ENCODE measurements at places on chromosomes 6 and 20.

DNA sequence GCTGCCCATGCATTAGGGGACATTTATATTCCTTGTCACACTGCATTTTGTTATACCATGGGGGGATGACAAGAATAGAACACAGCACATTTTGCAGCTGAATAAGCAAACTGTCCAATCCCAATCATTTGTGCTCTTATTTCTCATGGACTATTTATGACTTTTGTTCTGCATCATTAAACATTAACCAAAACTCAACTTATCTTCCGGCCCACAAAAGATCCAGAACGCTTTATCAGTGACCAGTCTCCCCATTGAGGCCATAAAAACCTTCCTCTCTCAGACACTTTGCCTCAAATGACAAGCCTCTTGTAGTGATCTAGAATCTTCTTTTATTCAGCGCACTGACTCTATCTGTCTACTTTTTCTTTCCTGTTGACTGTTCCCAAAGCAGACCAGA, 28.4 kb upstream of the FOXQ1 start:
- DNase-seq, result no peak

GRCh38 chr6:15751721-15752350, 89.0 kb upstream of the DTNBP1 start:
- no peak for DNase-seq

DNA sequence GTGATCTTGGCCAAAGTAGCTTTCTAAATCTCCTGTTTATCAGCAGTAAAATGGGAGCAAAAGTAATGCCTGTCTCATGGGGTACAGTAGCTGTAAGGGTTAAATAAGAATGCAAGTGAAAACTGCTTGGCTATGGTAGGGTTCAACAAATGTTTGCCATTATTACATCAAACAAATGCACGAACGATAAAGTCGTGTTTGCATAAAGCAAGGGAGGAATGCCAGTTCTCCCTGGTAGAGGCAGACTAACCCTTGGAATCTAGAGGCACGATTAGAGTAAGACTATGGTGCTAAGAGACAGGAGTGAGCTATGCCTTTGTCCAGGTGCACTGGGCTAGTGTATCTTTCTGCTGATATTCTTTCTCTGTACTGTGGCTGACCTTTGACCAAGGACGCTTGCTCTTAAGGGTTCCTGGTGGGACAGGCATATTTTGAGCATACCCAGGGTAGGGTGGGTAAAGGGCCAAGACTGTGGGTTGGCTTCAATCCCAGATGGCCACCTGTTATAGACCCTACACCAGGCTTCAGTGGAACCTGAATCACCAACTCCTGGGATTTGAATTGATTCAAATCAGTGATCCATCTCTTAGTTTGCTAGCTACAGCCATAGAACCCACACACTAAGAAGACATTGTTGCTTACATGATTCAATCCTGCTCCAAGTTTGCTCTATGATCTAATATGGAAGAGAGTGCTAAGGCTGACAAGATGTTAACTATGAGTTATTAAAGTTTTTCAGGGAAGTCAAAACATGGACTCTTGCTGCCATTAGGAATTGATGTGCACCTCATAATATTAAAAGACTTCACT, 139.9 kb downstream of the CCDC170 start:
- DNase-seq, result no peak

GRCh38 chr6:156779206-156780094, 2.3 kb downstream of the ARID1B start:
- peak; percentile 74 for DNase-seq

GRCh38 chr20:32505723-32506473, 79.2 kb downstream of the NOL4L start:
- peak; percentile 6 for DNase-seq

- no peak for DNase-seq
These were observed 15.1 kb downstream of the SOX4 start for GRCh38 chr6:21608601-21609000.

GRCh38 chr6:31826793-31827285, 699 bp upstream of the HSPA1B start:
- peak; percentile 90 for DNase-seq

GRCh38 chr20:13061381-13061780, 52.6 kb downstream of the SPTLC3 start:
- no peak for DNase-seq

DNA sequence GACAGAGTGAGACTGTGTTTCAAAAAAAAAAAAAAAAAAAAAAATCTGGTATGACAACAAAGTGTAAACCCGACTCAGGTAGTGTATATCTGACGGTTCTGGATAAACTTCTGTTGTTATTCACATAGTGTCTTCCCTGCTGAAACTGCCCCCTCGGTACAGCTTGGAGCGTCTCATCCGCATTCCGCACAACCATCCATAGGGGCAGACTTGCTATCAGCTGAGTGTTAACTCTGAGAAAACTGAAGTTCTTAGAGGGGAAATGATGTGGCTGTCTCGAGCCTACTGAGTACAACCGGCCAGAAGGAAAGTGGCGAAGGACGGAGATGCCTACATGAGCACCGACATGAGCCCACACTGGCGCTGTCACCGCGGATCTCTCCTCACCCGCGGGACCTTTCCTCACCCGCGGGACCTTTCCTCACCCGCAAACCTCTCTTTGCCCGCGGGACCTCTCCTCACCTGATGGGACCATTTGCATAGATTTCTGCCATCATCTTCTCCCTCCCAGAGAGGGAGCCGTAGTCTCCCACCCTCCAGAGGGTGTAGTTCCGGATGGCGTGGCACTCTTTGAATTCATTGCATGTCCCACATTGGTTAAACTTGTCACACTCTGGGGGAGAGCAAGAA, 9.8 kb downstream of the CTSZ start:
- no peak for DNase-seq

- no peak for DNase-seq
These were observed 14.0 kb downstream of the DEFB110 start for GRCh38 chr6:50007819-50008218.

GRCh38 chr6:134379599-134379998, 61.7 kb upstream of the SGK1 start:
- DNase-seq, result no peak

DNA sequence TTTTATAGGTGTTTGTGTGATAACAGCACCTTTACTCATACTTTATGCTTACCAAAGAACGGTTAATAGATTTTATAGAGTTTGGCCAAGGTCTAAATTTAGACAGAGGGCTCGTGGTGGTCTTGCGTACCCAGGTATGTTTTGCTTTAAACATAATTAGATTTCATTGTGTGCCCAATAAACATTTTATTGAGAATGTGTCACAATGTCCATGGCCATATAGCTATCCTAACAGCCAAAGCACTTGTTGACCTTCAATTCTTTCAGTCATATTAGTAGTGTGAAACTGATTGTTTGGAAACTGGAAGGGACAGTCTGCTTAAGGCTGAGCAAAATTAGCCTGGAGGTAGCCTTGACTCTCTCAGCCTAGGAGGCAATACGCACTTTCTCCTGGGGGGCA, 48.3 kb upstream of the HDGFL1 start:
- no peak for DNase-seq

GRCh38 chr20:6784210-6784631, 16.7 kb downstream of the BMP2 start:
- DNase-seq, result peak; percentile 52

- no peak for DNase-seq
These were observed 37.6 kb downstream of the QRSL1 start for GRCh38 chr6:106667022-106667402.

- DNase-seq, result no peak
These were observed 492.4 kb downstream of the RFPL4B start for GRCh38 chr6:112839525-112839961.

GRCh38 chr20:10469599-10469998, 34.5 kb downstream of the SLX4IP start:
- DNase-seq, result peak; percentile 65

DNA sequence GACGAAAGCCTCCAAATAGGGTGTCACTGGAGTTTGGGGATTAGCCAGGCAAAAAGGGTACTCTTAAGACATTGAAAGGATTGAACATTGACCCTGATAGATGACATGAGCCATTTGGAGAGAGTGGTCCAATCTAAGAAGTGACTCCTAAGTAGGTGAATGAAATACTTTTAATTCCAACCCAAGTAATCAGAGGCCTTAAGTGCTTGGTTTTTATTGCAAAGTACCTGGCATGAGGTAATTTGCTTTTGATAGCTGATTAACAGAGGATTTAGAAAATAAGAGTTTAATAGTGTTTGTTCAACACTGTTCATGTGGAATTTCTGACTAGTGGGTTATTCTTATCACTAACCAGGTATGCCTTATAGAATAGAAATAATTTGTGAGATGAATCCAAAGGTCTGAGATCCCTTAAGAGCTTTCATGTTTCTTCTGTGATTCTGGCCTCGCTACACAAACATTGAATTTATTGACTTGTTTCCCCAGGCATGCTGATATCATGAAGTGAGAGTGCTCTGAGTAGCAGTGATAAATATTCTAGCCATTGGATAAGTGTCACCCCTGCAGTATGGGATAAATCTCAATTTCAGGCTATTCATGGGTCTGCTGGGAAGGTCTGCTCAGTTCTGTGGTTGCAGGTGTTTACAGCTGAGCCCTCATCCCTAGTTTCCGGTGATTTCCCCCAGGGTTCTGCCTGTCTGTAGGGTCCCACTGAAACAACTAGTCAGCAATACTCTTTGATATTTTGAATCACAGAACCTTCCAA, 6.5 kb downstream of the NCOA7 start:
- DNase-seq, result no peak

DNA sequence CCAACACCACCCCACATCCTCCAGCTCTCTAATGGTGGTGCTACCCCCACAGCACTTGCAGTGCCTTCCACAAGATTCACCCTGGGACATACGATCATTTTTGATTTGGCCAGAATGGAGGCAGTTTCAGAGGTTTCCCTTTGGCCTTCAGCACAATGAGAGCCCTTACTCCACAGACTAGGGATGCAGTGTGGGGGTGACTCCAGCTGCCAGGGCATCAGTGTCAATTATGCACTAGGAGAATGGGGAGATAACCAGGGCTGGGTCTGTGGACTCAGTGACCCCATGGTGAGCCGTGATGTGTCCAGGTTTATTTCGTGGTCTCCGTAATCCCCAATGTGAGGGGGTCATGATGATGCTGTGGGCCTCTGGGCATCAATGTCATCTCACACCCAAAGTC, 31.5 kb upstream of the MICB start:
- no peak for DNase-seq

GRCh38 chr6:161890832-161891297, 617.0 kb upstream of the AGPAT4 start:
- DNase-seq, result no peak

DNA sequence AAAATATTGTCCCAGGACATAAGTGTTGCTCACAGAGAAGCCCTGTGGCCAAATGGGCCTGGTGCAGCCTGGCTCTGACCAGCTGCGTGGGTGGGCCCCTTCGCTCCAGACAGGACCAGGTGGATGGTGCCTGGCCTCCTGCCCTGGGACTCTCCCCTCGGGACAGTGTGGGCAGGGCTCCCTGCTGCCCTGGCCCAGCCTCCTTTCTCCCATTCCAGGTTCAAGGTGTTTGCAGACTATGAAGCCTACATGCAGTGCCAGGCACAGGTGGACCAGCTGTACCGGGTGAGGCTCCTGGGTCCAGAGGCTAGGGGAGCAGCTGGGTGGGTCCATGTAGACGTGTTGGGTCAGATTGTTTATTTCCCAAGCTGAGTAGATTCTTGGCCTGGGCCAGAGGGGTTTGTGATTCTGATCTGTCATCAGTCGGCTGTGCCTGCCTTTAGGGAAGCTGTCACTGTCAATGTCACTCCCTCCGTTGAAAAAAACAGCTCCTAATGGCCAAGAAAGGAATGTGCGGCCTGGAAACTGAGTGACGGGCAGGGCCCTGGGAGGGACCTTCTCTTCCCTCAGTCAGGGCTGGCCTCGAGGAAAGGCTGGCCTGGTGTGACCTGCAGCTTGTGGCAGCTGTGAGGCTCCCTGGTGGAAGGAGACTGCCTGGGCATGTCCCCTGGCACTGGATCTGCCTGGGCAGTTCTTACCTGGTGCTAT, 47.7 kb downstream of the PYGB start:
- no peak for DNase-seq

- DNase-seq, result no peak
These were observed 42.8 kb upstream of the FAM50B start for GRCh38 chr6:3806169-3806922.

DNA sequence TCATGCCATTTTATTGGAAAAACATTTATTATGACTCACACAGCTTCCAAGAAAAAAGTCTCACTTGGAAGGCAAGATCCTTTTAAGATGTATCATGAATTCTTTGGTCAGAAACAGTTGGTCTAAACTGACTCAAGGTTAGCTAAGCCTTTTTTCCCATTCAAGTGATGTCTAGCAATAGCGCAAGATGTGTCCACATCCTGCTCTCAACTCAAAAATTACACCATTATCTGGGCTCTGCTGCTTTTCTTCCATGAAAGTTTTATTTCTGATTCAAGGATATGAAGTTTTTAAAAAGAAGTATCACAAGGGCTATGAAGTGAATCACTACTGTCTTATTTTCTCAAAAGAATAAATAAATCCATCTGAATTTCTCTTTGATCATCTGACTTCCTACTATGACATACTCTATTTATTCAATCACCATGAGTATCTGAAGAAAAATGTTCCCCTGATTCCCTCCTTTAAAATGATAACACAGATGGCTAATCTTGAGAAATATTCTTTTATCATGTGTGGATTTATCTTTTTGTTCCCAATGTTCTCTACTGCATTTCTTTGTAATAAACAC, 139.2 kb downstream of the AHI1 start:
- no peak for DNase-seq

GRCh38 chr6:143059663-143060353, 881 bp upstream of the AIG1 start:
- peak; percentile 21 for DNase-seq

- no peak for DNase-seq
These were observed 221.2 kb downstream of the FNDC1 start for GRCh38 chr6:159390381-159390780.

GRCh38 chr6:16602035-16602434, 159.2 kb downstream of the ATXN1 start:
- no peak for DNase-seq

DNA sequence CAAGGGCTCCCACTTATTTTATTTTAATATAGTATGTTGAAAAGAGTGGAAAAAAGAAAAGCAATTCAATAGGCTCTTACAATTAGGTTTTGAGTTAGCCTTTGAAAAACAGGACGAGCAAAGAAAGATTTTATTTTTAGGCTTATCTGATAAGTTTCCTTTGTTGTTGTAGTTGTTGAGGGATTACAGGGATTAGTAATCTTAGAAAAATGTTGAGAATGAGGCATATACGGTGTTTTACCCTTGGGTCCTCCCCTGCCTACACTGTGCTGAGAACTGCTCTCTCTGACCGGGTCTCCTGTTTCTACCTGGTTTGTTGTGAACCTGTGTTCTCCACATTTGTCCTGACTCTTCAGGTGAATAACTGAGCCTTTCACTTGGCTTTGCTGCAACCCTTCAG, 16.7 kb downstream of the TRAPPC3L start:
- no peak for DNase-seq

DNA sequence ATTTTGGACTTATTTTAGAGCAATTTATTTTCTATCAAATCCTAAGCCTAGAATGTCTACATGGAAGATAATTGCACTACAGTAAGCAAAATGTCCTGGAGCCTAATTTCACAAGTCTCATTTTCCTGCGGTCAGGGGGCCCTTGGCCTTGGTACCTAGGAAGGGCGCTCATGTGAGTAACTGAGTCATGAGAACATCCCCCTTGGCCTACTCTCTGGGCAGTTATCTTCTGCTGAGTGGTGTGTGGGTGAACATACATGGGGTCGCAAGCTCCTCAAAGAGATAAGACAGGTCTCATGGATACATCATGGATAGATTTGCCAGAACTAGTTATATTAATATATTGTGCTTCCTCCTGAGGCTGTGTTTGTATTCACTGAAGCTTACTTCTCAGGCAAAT, 211.2 kb upstream of the MARCKS start:
- DNase-seq, result no peak

GRCh38 chr6:5045416-5045815, 39.7 kb upstream of the PPP1R3G start:
- no peak for DNase-seq

- DNase-seq, result peak; percentile 76
These were observed 1.1 kb downstream of the GNL1 start for GRCh38 chr6:30554962-30555815.

Measured in mucosa of descending colon (tissue), 3 donors.